ENCODE measurements at places on chromosomes 7 and 10. TPM values are rescaled to one million over a fixed set of nuclear protein-coding genes. Genes with fewer than 3 reads are reported as not detected.

The PRPS1L1 gene
- total RNA-seq: not detected

The PTN gene
- 2.1 TPM for total RNA-seq

The FGFBP3 gene
- total RNA-seq: 1.3 TPM

The PIP gene
- not detected for total RNA-seq

The FGL2 gene
- total RNA-seq: 3.5 TPM

The ANKRD7 gene
- total RNA-seq: 2.3 TPM

The MRPS24 gene
- 73.0 TPM for total RNA-seq

The ARHGEF5 gene
- 10.3 TPM for total RNA-seq

The TLX1 gene
- total RNA-seq: not detected

The RTKN2 gene
- 0.22 TPM for total RNA-seq

The CYP3A5 gene
- 0.20 TPM for total RNA-seq

The PITX3 gene
- total RNA-seq: not detected

The USP54 gene
- total RNA-seq: 32.0 TPM

The CPN1 gene
- not detected for total RNA-seq

The PNLIP gene
- not detected for total RNA-seq

- no peak overlapping the region for H3K27ac ChIP-seq
- H3K27me3 ChIP-seq: no peaks in the 10 kb centered on the region
- H3K4me3 ChIP-seq: no peak overlapping the region
- H3K36me3 ChIP-seq: no peaks in the 10 kb centered on the region
- H3K4me1 ChIP-seq: no peaks in the 10 kb centered on the region
These were observed 116.7 kb downstream of the SMURF1 start for GRCh38 chr7:99027241-99027640.

- DNase-seq: no peak
- H3K4me1 ChIP-seq: no peaks in the 10 kb centered on the region
- H3K4me3 ChIP-seq: no peak overlapping the region
- H3K27me3 ChIP-seq: no peaks in the 10 kb centered on the region
These were observed 23.1 kb downstream of the MYO1G start for GRCh38 chr7:44955733-44956132.

DNA sequence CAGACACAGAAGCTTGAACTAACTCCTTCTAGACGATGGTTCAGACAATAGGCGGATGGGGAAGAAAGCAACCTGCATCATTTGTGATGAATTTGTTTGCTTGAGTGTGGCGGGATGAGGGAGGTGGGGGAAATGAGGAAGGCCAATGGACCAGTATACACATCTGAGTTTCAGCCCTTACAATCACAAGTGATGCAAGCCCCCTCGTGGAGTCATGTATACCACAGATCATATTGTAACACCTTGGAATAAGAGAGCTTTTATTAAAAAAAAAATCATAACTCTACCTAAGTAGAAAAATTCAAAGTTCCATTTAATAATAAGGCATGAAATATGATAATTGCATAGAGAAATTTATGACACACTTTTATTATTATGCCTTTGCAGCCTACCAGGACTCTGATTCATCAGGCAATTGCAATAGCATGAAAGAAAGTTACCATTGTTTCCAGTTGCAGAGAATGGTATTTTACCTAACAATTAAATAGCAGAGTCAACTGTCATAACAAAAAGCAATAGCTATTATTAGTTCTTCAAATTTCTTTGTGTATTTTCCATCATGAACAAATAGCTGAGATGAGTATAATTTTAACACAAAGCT, 230.2 kb upstream of the AKR1E2 start:
- H3K27ac ChIP-seq: no peak overlapping the region
- H3K4me3 ChIP-seq: no peak overlapping the region
- DNase-seq: no peak
- no peaks in the 10 kb centered on the region for H3K36me3 ChIP-seq

DNA sequence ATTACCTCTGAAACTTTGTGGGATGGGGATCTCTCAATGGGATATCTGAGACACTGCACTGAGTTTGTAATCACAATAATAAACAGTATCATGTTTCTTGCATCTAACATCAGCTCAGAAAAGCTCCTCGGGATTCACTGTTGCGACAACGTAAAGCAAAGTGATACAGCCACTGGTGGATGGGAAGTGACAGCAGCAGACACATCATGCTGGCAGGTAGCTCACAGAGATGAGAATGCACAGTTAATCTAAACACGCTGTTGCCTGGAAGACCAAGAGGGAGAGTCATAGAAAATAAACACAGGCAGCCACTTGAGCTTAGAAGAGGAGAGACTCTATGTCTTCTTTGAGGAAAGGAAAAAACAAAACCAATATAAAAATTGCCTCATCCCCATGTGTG, 513.8 kb downstream of the MAGI2 start:
- no peaks in the 10 kb centered on the region for H3K27me3 ChIP-seq
- H3K4me1 ChIP-seq: no peaks in the 10 kb centered on the region
- no peak overlapping the region for H3K27ac ChIP-seq

- no peak overlapping the region for H3K27ac ChIP-seq
- DNase-seq: no peak
- H3K4me1 ChIP-seq: peaks cover 3% of the 10 kb centered on the region
- no peak overlapping the region for H3K4me3 ChIP-seq
These were observed 5.4 kb downstream of the PPIA start for GRCh38 chr7:44801890-44802289.

GRCh38 chr10:35211390-35211789, 84.7 kb downstream of the CREM start:
- H3K4me3 ChIP-seq: no peak overlapping the region
- no peaks in the 10 kb centered on the region for H3K4me1 ChIP-seq
- no peak overlapping the region for H3K27ac ChIP-seq
- no peaks in the 10 kb centered on the region for H3K27me3 ChIP-seq

DNA sequence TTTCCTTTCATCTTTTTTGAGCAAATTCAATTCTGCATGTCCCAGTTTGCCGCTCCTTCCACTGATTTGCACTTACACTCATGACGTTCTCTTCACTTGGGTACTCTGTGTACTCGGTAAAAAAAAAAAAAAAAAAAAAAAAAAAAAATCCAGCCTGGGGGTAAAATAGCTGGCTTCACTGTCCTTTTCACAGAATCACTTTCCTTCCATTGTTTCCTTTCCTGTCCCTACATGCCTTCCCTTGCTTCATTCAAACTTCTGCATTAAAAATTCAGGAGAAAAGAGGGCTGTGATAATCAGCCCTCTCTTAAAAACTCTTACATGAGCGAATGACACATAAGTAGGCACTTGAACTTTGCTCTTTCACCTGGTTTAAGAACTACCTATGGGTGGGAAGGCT, 8.7 kb downstream of the ANKRD1 start:
- H3K27ac ChIP-seq: no peak overlapping the region
- DNase-seq: no peak
- no peaks in the 10 kb centered on the region for H3K36me3 ChIP-seq
- no peak overlapping the region for H3K4me3 ChIP-seq
- H3K4me1 ChIP-seq: no peaks in the 10 kb centered on the region
- no peaks in the 10 kb centered on the region for H3K27me3 ChIP-seq

- H3K4me3 ChIP-seq: no peak overlapping the region
- peaks cover under 1% of the 10 kb centered on the region for H3K4me1 ChIP-seq
- DNase-seq: no peak
- no peak overlapping the region for H3K27ac ChIP-seq
- no peaks in the 10 kb centered on the region for H3K27me3 ChIP-seq
- no peaks in the 10 kb centered on the region for H3K36me3 ChIP-seq
These were observed 2.5 kb upstream of the UPK3B start for GRCh38 chr7:76507723-76508406.

GRCh38 chr7:114598946-114599345, 184.3 kb downstream of the FOXP2 start:
- H3K36me3 ChIP-seq: no peaks in the 10 kb centered on the region
- H3K27ac ChIP-seq: no peak overlapping the region
- H3K4me3 ChIP-seq: no peak overlapping the region

- no peaks in the 10 kb centered on the region for H3K36me3 ChIP-seq
- no peaks in the 10 kb centered on the region for H3K4me1 ChIP-seq
- no peak for DNase-seq
- no peaks in the 10 kb centered on the region for H3K27me3 ChIP-seq
- no peak overlapping the region for H3K4me3 ChIP-seq
- H3K27ac ChIP-seq: no peak overlapping the region
These were observed 228.7 kb upstream of the CCDC6 start for GRCh38 chr10:60135020-60135419.

GRCh38 chr7:17239046-17239445, 59.4 kb upstream of the AHR start:
- no peak for DNase-seq
- no peak overlapping the region for H3K4me3 ChIP-seq
- H3K4me1 ChIP-seq: peaks cover 2% of the 10 kb centered on the region
- H3K27me3 ChIP-seq: no peaks in the 10 kb centered on the region

- no peak for DNase-seq
- no peak overlapping the region for H3K27ac ChIP-seq
- no peaks in the 10 kb centered on the region for H3K36me3 ChIP-seq
These were observed 28.6 kb downstream of the RABGEF1 start for GRCh38 chr7:66768865-66769832.

GRCh38 chr10:133236401-133237240, 1.0 kb upstream of the VENTX start:
- no peak overlapping the region for H3K27ac ChIP-seq
- no peak overlapping the region for H3K4me3 ChIP-seq
- H3K36me3 ChIP-seq: no peaks in the 10 kb centered on the region
- peaks cover 7% of the 10 kb centered on the region for H3K27me3 ChIP-seq
- no peaks in the 10 kb centered on the region for H3K4me1 ChIP-seq
- no peak for DNase-seq

- no peaks in the 10 kb centered on the region for H3K36me3 ChIP-seq
- peaks cover 16% of the 10 kb centered on the region for H3K4me1 ChIP-seq
- no peak overlapping the region for H3K4me3 ChIP-seq
- H3K27ac ChIP-seq: no peak overlapping the region
These were observed 32.6 kb upstream of the ELN start for GRCh38 chr7:73995330-73995729.

DNA sequence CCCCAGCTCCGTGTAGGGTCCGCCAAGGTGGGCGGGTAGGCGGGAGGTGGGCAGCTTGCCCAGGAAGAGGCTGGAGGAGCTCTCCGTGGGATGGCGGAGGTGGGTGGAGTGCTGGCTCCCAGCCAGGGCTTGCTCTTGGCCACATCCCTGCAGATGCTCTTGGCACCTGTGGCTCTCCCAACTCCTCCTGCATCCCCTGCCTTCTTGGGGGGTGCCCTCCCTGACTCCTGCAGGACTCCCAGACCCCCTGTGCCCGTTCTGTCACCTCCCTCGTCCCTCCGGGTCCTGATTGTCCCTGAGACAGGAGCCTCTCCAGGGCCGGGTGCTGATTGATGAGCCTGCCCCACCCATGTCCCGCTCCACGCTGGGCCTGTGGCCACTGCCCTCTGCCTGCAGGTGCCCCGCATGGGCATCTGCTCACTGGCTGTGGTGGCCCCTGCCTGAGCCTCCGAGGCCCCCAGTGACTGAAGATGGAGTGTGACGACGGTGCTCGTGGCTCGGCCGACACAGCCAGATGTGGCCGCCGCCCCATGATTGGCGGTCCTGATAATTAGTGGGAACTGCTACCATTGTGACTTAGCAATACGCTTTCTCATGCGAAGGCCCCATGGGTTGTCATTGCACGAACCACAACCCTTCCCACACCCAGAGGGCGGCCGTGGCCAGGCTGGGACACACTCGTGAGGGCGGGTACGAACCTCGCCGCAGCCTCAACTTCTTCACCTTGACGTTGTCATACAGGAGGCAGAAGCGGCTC, 23.6 kb downstream of the CFAP46 start:
- no peak overlapping the region for H3K27ac ChIP-seq
- no peaks in the 10 kb centered on the region for H3K4me1 ChIP-seq
- H3K27me3 ChIP-seq: no peaks in the 10 kb centered on the region
- peak; percentile 24 for DNase-seq
- no peaks in the 10 kb centered on the region for H3K36me3 ChIP-seq

DNA sequence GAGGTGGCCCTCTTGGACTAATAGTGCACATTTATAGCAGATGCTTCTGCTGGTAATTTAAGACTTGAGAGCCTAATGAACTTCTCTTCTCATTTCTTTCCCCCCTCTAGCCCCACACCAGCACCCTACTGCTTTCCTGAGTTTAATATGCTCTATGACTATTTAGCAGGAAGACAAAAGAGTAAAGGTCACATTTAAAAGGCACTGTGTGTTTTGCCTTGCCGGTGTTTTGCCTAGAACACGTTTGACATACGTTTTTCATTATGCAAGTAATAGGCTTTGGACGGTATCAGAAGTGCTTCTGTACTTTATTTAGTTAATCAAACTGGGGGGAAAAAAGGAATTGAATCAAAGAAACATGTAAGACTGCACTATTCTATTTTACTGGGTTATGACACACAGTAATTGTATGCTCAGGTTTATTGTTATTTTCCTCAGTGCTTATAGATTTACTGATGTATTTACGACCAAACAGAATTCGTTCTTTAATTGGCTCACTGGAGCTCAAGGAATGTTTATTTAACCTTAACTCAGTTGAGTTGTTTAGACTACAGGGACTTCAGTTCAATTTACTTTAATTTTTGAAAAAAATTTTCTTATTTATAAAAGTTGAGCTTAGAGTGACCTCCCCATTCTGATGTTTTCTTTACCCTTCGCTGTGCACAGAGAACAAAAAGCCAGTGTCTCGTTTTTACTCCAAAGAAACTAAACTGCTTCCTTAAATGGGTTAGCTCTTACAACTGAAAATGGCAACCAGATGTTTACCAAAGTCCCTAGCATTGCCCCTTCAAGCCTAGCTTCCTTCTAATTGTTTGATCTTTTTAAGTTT, 35.4 kb downstream of the CPED1 start:
- no peaks in the 10 kb centered on the region for H3K36me3 ChIP-seq
- H3K27ac ChIP-seq: no peak overlapping the region
- no peak for DNase-seq
- H3K4me1 ChIP-seq: peaks cover 4% of the 10 kb centered on the region

GRCh38 chr7:158732494-158733219, 28.1 kb upstream of the NCAPG2 start:
- H3K27ac ChIP-seq: no peak overlapping the region
- no peak for DNase-seq
- no peak overlapping the region for H3K4me3 ChIP-seq
- peaks cover 3% of the 10 kb centered on the region for H3K4me1 ChIP-seq

Data from ovary (tissue), 10 donors.